Fibroblast of skin of left quadriceps (primary cell): ENCODE measurements at places on chromosomes 2 and 18.
A peak's percentile ranks its signal among the peaks of the same experiment; 100 is the strongest.

DNA sequence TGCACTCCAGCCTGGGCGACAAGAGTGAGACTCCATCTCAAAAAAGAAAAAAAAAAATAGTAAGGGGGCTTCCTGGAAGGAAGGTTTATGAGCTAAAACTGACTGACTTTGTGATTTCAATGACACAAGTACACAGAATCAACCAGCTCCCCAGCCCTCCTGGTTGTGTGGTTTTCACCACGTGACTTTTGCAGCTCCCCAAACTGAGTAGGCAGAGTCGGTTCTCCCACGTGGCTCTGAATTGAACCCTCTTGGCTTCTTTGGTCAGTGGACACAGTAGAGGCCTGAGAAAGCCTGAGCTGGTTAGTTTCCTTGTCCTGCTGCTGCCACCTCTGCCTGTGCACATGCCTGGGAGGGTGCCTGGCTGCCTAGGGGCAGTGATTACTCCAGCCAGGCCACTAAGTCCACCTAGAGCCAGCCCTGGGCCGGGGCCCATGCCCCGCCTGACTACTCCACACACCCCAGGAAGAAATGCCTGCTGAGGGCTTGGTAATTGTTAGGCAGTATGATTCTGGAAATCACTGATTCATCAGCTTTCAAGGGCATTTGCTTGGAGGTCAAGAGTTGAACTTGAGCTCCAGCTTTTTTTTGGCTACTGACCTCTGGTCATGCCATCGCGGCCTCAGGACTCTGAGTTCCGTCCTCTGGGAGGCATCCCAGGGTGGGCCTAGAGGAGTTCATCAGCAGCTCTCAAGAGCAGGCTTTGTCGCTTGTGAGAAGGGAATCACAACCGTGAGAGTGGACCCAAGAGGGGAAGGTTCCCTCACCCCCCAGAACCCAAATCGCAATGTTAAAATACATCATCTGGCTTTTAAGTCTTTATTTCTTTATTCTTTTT, 431.9 kb upstream of the HS6ST1 start:
- no peak for DNase-seq

DNA sequence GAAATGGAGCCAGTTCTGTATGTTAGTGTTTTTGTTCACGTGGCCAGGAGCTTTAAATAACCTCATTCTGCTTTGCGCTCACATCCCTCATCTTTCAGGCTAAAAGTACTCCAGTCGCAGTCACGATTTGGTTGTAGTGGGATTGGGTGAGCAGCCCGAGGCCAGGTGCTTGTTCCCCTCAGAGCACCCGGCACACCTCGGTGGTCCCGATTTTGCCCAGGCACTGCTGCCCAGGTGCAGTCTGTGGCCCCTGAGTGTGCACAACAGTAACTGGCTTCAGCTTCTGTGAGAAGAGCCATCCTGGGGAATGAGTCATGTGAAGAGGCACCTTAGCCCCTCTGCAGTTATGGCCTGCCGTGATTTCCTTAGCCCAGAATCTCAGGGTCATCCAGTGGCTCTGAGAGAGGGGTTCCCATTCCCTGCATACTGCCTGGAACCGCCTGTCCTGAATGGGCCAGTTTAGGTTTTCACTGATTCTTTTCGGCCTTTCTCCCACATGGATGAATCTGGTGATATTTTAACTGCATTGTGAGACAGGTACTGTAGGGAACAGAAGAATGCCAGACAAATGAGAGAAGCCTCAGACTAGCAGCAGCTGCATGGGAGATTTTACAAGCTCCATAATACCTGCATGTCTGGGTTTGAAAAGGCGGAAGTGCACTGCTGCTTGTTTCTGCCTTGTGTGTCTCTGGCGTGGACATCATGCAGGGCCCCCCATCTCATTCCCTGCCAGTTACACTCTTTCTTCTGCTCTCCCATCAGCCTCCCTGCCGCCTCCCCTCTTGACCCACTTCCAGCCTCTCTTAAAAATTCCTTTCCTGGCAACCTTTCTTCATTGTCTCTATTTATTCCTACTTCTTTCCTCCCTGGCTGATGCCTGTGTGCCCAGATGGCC, 33.5 kb downstream of the IMPA2 start:
- no peak for DNase-seq

DNA sequence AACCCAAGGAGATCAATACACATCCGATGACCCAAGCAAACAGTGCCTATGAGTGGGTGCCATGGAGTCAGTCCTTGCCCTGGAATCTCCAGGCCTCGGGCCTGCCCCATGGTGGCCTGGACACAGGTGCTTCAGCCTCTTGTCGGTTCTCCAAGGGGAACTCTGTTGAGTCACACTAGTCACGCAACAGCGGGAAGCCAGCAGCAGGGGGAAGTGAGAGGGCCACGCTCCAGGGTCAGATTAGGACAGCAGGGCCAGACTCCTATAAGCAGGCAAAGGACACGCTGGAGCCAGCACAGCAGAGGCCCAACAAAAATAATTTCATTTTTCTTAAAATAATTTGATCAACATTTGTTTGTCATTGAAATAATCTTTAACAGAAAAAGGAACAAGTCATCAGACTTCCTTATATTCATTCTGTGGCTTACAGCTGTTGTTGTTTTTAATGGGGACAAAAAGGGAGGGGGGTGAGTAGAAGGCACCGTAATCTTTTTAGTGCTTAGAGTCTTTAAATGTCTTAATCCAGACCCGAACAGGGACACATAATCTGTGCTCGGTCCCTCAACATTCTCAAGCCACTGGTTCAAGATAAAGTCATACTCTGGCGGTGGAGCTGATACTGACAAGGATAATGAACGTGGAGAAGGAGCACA, 16.4 kb upstream of the ARMC9 start:
- no peak for DNase-seq

- DNase-seq: no peak
Measured at GRCh38 chr2:234256516-234256915, 206.0 kb downstream of the SPP2 start.

GRCh38 chr2:177174486-177174885, 38.1 kb upstream of the HNRNPA3 start:
- no peak for DNase-seq

DNA sequence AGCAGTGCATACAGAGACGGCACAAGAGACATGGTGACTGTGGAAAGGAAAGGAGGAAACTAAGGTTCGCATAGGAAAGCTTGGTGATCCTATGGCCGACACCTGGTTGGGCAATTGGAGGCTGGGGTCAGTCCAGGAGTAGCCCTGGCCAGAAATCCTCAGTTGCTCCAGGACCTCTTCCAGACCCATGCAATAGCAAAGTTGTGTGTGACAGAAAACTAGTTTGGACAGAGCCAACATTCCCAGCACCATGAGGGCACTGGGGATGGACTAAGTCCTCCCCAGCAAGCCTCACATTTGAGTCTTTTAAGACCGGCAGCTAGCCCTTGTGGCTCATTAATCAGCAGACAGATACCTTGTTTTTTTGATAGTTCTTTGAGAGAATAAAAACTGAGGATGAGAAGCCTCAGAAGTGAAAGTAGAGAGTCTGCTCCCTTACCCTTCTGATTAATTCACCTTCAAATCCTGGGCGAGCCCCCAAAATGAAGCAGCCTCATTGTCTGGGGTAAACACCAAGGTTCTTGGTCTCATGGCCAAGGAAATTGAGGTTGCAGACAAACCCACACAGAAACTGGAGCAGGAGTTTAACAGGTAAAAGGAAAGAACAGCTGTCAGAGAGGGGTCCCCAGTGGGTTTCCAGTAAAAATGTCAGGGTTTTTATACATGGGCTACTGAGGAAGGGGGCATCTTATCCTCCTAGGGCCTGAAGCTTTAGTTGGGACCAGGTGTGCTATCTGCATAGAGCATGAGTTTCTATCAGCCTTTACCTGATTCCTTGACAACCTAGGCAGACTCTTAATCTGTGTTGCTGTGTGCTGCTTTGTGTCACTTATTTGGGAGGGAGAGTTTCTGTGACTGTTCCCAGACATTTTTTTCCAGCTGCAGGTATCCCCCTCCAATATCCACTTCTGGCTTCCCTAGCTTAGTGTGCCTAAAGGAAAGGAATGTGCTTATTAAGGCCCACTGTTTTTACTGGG, 39.1 kb downstream of the STK17B start:
- no peak for DNase-seq

- DNase-seq: no peak
Measured at GRCh38 chr18:45688833-45689232, 35.1 kb upstream of the SLC14A1 start.

GRCh38 chr2:3305431-3305830, 72.2 kb downstream of the EIPR1 start:
- no peak for DNase-seq

DNA sequence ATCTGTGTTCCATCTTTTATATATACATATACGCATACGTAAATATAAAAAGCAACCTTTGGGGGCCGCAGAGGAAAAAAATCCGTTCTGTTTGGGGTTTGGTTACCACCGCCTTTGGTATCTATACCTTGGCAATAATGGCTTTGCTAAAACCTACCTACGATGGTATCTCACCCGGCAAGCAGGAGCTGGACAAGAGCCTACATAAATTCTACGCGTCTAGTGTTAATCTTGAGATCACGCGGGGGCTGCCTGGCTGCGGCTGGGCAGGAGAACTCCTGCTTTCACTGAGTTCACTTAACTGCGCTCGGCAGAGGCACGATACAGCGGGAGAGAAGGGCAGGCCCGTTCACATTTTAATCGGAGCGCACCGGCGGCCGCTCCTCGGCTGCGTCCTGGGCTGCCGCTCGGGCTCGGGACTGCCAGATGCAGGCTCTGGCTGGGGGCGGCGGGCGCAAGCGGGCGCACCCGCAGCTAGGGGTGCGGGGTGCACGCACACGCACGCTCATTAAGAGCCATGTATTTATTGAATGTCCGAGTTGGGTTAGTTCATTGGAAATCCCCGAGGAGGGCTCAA, 1.7 kb upstream of the POU3F3 start:
- no peak for DNase-seq

- peak; percentile 94 for DNase-seq
Measured at GRCh38 chr2:112764071-112765044, at the start of gene CKAP2L. Gene CKAP2L, minus strand, starts transcription at chr2:112764609. Its CDS starts 11 bp downstream, at chr2:112764598.

GRCh38 chr2:218437969-218438368, 19.0 kb downstream of the VIL1 start:
- no peak for DNase-seq

DNA sequence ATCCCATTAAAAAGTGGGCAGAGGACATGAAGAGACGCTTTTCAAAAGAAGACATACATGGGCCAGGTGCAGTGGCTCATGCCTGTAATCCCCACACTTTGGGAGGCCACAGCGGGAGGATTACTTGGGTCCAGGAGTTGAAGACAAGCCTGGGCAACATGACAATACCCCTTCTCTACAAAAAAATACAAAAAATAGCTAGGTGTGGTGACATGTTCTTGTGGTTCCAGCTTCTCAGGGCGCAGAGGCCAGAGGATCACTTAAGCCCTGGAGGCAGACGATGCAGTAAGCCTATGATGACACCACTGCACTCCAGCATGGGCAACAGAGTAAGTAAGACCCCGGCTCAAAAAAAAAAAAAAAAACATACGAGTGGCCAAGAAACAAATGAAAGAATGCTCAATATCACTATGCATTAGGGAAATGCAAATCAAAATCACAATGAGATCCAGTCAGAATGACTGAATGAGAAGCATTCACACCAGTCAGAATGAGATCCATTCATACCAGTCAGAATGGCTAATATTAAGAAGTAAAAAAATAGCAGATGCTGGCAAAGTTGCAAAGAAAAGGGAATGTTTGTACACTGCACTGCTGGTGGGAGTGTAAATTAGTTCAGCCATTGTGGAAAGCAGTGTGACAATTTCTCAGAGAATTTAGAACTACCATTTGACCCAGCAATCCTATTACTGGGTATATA, 550.2 kb upstream of the SLC39A10 start:
- DNase-seq: no peak

DNA sequence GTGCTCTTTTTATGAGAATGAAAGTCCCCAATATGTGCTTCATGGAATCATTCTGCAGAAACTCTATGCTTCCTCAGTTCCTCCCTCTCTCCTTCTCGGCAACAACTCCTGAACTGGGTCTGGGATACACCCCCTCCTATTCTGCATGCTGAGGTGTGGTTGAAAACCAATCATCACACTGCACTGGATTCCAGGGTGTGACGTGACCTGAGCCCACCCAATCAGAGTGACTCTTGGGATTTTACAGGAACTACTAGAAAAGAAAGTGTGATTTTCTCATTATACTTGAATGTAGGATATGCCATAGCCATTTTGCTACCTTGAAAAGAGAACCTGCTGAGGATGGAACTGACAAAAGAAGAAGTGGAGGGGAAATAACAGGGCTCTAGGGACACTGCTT, 36.3 kb downstream of the ACVR1 start:
- no peak for DNase-seq

GRCh38 chr2:157375384-157375783, 49.8 kb upstream of the ERMN start:
- DNase-seq: no peak

- no peak for DNase-seq
Measured at GRCh38 chr18:13585379-13586153, 140.8 kb downstream of the FAM210A start.

DNA sequence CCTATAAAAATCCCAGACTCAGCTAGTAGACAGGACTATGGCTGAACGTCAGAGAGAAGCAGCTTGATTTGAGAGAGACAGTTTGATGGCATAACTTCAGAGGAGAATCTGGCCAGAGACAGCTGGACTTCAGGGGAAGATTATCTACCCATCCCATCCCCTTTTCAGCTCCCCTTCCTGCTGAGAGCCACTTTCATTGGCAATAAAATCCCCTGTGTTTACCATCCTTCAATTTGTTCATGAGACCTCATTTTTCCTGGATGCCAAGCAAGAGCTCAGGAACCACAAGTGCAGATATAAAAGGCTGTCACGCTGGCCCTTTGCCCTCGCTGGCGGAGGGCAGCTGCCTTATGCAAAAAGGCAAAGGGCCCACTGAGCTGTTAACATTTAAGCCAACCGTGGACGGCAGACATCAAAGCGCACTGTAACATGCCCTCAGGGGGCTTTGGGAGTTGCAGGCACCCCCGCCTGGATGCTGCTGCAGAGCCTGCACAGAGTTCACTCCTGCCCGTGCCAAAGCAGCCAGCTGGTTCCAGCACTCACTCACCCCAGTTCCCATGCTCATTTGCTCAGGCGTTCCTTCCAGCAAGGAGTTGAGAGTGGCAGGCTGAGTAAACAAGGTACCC, 164.3 kb upstream of the PGAP1 start:
- DNase-seq: no peak

- DNase-seq: no peak
Measured at GRCh38 chr18:13726972-13727331, 479 bp downstream of the RNMT start.

DNA sequence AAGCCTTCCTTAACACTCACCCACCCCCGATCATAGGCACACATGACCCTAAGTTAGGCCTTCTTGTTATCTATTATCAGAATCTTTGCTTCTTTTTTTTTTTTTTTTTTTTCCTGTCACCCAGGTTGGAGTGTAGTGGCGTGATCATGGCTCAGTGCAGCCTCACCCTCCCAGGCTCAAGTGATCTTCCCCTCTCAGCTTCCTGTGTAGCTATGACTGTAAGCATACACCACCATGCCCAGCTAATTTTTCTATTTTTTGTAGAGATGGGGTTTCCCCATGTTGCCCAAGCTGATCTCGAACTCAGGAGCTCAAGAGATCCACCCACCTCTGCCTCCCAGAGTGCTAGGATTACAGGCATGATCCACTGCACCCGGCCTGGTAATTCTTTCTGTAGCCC, 328.7 kb downstream of the NR4A2 start:
- no peak for DNase-seq
